Activated naive CD8-positive, alpha-beta T cell treated with anti-CD3 and anti-CD28 coated beads for 36 hours (primary cell): ENCODE measurements at places on chromosomes 6 and 20. TPM values are rescaled to one million over a fixed set of nuclear protein-coding genes. Genes with fewer than 3 reads are reported as not detected.

GRCh38 chr6:111743862-111744692 is 129.2 kb downstream of the FYN start:
- H3K27me3 ChIP-seq: no peaks in the 10 kb centered on the region
- H3K27ac ChIP-seq: no peak overlapping the region
- H3K36me3 ChIP-seq: peaks cover 78% of the 10 kb centered on the region
- no peak for DNase-seq

GRCh38 chr6:92922216-92922806 is 497.0 kb downstream of the EPHA7 start:
- no peaks in the 10 kb centered on the region for H3K36me3 ChIP-seq
- H3K27ac ChIP-seq: no peak overlapping the region
- H3K27me3 ChIP-seq: no peaks in the 10 kb centered on the region
- H3K4me3 ChIP-seq: no peak overlapping the region

DNA sequence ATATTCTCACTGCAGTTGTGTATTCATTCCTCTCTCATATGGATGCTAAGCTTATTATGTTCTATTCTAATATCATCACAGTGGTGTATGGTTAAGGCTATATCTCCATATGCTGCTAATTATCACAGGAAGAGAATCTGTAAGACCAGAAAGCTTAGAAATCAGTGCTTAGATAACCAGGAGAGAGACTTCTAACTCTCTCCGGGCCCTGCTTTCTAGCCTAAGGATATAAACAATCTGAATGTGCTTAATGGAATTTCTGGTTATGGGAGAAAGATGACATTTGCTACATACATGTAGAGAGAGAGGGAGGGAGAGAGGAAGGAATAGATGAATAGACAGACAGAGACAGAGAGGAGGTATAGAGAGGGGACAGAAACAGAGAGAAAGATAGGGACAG is 1231.3 kb downstream of the EPHA7 start:
- H3K27me3 ChIP-seq: no peaks in the 10 kb centered on the region
- no peaks in the 10 kb centered on the region for H3K36me3 ChIP-seq
- H3K4me1 ChIP-seq: no peaks in the 10 kb centered on the region
- no peak overlapping the region for H3K27ac ChIP-seq
- DNase-seq: no peak

- no peak overlapping the region for H3K4me3 ChIP-seq
- no peak overlapping the region for H3K27ac ChIP-seq
- DNase-seq: peak; percentile 3
These were observed 137.4 kb upstream of the HDAC2 start for GRCh38 chr6:114108119-114109002.

DNA sequence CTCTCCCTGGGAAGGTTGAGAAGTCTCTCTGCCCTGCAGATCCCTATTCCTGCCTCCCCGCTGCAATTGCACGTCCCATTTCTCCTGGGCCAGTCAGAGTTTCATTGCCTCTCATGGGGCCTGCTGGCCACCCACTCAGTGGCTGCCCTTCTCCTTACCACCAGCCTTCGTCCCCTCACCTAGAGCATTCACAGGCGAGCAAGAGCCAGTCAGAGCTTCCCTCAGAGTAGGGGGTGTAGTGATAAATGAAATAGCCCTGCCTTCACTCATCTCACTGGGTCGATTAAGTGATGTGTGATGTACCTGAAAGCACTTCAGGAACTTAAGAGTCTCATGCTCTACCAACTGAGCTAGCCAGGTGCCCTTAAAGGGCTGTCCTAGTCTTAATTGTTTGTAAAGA is 52.0 kb upstream of the FANCE start:
- H3K36me3 ChIP-seq: no peaks in the 10 kb centered on the region
- no peak overlapping the region for H3K4me3 ChIP-seq
- DNase-seq: no peak
- peaks cover 21% of the 10 kb centered on the region for H3K4me1 ChIP-seq

DNA sequence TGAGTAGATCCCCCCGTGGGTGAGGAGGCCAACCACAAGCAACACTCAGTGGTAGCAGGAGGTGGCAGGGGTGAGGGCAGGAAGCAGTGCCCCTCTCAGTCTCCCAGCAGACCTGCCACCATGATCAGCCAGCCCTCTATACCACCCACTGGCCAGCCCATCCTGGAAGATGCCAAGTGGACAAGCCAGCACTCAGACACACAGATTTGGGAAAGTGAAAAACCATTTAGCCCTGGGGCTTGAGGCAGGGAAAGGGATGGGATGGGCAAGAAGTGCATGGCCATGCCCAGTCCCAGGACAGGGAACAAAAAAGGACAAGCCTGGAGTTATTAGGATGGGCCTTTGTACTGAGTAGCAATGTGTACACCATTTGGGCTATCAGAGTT is 76.9 kb downstream of the HFE start:
- H3K36me3 ChIP-seq: peaks cover 13% of the 10 kb centered on the region
- no peak overlapping the region for H3K4me3 ChIP-seq
- H3K27ac ChIP-seq: peak overlapping the region; percentile 43
- DNase-seq: no peak

DNA sequence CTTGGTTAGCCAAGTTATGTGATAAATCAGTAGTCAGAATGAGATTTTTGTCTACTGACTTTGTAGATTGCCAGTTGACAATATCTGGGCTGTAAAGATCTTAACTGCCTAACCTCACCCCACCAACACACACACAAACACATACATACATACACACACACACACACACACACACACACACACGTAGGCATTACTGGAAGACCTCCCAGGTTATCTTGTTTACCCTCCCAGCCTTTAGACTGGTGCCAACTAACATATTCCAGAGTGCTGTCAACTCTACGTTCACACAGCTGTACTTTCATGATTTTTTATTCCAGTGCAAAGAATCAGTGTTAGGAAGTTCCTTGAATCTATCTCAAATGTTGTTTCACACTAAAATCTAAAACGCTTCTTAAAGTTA is 38.9 kb downstream of the BMP5 start:
- H3K27me3 ChIP-seq: no peaks in the 10 kb centered on the region
- no peak for DNase-seq
- H3K27ac ChIP-seq: no peak overlapping the region
- no peaks in the 10 kb centered on the region for H3K4me1 ChIP-seq
- no peak overlapping the region for H3K4me3 ChIP-seq
- peaks cover 1% of the 10 kb centered on the region for H3K36me3 ChIP-seq

DNA sequence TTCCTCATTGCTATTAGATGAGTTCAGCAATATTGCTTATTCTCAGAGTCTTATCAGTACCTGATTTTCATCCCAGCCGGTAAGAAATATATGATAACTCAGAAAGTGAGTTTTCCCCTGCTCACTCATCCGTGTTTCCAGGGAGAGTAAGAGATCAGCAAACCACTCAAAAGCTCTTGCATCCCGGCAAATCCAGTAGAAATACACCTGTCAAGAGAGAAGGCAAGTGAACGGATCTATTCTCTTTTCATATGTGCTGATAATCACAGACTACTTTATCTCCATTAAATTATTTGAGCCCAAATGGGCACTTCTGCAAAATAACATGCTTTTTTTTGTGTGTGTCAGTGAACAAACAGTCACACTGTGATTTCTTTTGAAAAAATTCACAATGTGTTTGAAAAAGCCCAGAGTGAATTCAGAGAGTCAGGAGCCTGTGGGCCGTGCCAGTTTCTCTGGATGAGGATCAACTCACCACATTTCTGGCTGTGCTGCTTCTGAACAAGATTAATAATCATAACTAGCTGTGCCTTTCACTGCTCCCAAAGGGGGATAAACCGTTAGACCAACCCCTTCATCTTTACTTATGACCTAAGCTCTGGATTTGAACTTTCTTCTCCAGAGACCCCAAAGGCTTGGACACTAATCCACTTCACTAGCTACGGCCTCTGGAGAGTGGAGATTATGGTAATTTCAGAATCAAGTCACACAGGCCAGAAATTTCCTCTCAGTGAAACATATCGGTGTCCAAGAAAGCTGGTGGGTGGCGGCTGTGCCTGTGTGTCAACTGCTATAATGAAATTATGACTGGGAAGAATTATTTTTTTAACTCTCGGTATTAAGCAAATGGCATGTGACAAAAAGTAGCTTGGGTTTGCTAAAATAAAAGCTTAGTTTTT is 44.2 kb downstream of the NOX3 start:
- no peaks in the 10 kb centered on the region for H3K27me3 ChIP-seq
- H3K4me1 ChIP-seq: peaks cover 6% of the 10 kb centered on the region
- no peak for DNase-seq
- no peak overlapping the region for H3K4me3 ChIP-seq
- no peaks in the 10 kb centered on the region for H3K36me3 ChIP-seq
- H3K27ac ChIP-seq: no peak overlapping the region

GRCh38 chr6:140929121-140929520 is 1203.6 kb upstream of the GJE1 start:
- no peak for DNase-seq
- no peaks in the 10 kb centered on the region for H3K36me3 ChIP-seq

GRCh38 chr6:34155471-34156300 is 9.8 kb upstream of the GRM4 start:
- H3K27me3 ChIP-seq: peaks cover 40% of the 10 kb centered on the region
- no peaks in the 10 kb centered on the region for H3K36me3 ChIP-seq
- no peak for DNase-seq
- no peak overlapping the region for H3K27ac ChIP-seq
- no peak overlapping the region for H3K4me3 ChIP-seq

DNA sequence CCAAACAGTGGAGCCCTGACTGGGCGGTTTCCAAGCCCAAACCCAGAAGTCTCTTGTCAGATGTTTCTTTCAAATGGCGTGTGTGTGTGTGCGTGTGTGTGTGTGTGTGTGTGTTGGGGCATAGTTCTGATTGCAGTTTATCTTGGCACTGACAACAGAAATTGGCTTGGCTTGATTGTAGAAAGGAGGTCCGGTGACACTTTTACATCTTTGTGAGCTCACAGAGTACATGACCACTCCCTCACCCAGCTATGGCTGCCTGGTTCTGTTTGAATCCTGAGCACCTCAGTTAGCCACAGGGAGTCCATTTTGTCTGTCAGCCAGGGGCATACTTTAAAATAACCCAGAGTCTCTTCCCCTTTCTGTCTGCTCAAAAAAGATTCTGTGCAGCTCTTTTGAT is 276.3 kb downstream of the CD83 start:
- no peaks in the 10 kb centered on the region for H3K4me1 ChIP-seq

DNA sequence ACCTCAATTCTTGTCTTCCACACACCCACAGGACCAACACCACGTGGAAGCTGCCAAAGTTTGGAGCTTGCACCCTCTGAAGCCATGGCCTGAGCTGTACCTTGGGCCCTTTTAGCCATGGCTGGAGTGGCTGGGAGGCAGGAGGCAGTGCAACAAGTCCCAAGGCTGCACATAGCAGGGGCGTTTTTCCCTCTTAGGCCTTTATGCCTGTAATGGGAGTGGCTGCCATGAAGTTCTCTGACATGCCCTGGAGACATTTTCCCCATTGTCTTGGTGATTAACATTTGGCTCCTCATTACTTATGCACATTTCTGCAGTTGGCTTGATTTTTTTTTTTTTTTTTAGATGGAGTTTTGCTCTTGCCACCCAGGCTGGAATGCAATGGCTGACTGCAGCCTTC is 44.4 kb upstream of the SLC22A3 start:
- no peaks in the 10 kb centered on the region for H3K36me3 ChIP-seq
- H3K4me3 ChIP-seq: no peak overlapping the region
- H3K27ac ChIP-seq: no peak overlapping the region
- peaks cover 3% of the 10 kb centered on the region for H3K27me3 ChIP-seq
- no peaks in the 10 kb centered on the region for H3K4me1 ChIP-seq

GRCh38 chr20:48620507-48621375 is 207.1 kb downstream of the PREX1 start:
- H3K36me3 ChIP-seq: no peaks in the 10 kb centered on the region
- peak overlapping the region; percentile 39 for H3K4me3 ChIP-seq
- peak; percentile 74 for DNase-seq
- peaks cover 9% of the 10 kb centered on the region for H3K4me1 ChIP-seq

GRCh38 chr6:33979750-33980149 is 166.1 kb downstream of the GRM4 start:
- H3K36me3 ChIP-seq: no peaks in the 10 kb centered on the region
- H3K4me3 ChIP-seq: no peak overlapping the region
- peaks cover 7% of the 10 kb centered on the region for H3K4me1 ChIP-seq
- H3K27me3 ChIP-seq: peaks cover 16% of the 10 kb centered on the region

DNA sequence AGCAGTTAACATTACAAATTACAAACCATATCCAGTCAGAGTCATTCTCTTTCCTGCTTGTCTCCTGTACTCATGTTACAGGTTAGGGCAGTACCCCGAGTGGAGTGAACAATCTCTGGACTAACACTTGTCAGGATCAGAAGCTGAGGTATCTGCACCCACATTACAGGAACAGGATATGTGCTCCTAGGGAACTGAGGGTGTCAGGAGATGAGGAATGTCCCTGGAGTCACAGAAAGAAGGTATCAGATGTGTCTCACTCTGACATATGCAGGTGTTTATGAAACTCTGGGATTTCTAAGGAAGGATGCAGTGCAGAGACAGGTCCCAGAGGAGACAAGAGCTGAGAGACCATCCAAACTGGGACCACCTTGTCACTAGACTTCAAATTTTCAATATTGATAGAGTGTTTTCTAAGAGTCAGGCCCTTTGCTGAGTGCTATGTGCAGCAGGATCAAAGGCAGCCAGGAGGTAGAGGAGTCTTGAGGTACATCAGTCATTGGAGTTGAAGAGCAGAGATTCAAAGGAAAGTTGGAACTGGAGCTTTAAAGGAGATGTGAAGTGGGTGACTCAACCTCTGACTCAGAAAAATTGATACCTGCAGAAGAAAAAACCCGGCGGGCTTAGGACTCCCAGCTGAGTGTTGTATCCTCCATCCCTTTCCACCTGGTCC is 12.6 kb downstream of the HLA-DPB1 start:
- no peak overlapping the region for H3K27ac ChIP-seq
- H3K4me3 ChIP-seq: no peak overlapping the region
- no peak for DNase-seq
- no peaks in the 10 kb centered on the region for H3K36me3 ChIP-seq

- H3K4me3 ChIP-seq: no peak overlapping the region
- no peak for DNase-seq
- H3K36me3 ChIP-seq: no peaks in the 10 kb centered on the region
- peaks cover 9% of the 10 kb centered on the region for H3K27me3 ChIP-seq
- no peaks in the 10 kb centered on the region for H3K4me1 ChIP-seq
These were observed 129.1 kb downstream of the DST start for GRCh38 chr6:56513631-56514030.

GRCh38 chr20:49349694-49350252 is 71.9 kb upstream of the ZNFX1 start:
- peaks cover 3% of the 10 kb centered on the region for H3K4me1 ChIP-seq
- H3K27me3 ChIP-seq: peaks cover 5% of the 10 kb centered on the region
- no peaks in the 10 kb centered on the region for H3K36me3 ChIP-seq
- H3K4me3 ChIP-seq: no peak overlapping the region
- no peak for DNase-seq
- no peak overlapping the region for H3K27ac ChIP-seq

- no peak overlapping the region for H3K27ac ChIP-seq
- no peaks in the 10 kb centered on the region for H3K27me3 ChIP-seq
- no peaks in the 10 kb centered on the region for H3K4me1 ChIP-seq
- no peak for DNase-seq
- no peak overlapping the region for H3K4me3 ChIP-seq
- H3K36me3 ChIP-seq: no peaks in the 10 kb centered on the region
These were observed 232.8 kb downstream of the ZNF217 start for GRCh38 chr20:53360852-53361251.

The MUC21 gene
- not detected for total RNA-seq

The CST5 gene
- not detected for total RNA-seq

The BANF2 gene
- not detected for total RNA-seq

The MLIP gene
- not detected for total RNA-seq

The LY86 gene
- total RNA-seq: 1.2 TPM

The VIP gene
- total RNA-seq: not detected

The LRFN2 gene
- not detected for total RNA-seq
